Activated naive CD8-positive, alpha-beta T cell treated with anti-CD3 and anti-CD28 coated beads for 36 hours (primary cell): ENCODE measurements at places on chromosomes 16 and 17.

DNA sequence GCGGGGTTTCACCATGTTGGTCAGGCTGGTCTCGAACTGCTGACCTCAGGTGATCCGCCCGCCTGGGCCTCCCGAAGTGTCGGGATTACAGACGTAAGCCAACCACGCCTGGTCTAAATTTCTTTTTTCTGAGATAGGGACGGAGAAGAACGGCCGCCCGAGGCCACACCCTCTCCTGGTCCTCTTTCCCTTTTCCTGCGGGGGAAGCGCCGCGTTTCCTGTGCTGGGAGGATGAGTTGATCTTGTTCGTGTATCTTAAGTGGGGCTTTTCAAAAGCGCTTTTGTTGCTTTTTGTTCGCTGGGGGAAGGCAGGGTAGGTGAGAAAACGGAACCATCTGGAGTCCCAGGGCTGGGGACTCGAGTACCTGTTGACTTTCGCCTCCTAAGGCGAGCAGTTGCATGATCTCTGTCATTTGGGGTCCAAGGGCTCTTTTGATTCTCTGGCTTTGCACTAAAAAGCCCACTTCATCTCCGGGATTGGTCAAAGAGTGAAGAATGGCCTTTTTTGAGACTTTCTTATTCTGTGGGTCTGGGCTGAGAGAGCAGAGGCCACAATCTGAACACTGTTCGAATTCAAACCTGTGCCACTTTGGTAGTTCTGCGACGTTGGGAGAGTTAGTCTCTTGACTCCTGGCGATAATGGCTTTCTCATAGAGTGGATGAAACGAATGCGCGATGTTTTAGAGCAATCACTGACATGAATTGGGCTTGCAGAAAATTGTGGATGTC, 1.3 kb downstream of the FUS start:
- DNase-seq: peak; percentile 36

DNA sequence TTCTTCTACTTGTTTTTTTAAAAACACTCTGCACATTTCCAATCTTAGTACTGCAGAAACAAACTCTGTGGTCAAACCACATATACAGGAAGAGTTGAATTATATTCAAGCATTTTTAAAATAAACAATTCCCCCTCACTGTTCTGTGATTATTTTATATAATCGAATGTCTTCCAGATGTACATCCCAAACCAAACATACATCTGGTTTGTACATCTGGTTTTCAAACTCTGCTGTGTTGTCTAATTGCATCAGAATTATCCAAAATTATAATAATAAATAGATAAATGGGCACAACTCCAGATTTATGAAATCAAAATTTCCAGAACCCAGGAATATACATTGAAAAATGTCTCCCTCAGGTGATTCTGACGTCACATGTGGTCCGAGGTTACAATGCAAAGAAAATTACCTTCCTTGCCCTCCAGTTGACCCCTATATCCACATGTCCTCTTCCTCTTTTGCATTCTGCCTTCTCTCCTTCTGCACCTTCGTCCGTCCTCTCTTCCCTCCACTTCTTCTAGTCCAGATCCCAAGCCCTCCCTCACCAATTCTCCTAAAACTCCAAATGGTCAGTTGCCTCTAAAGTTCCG, 13.3 kb upstream of the CCDC144A start:
- no peak for DNase-seq

- DNase-seq: no peak
These were observed 968 bp downstream of the AGRP start for GRCh38 chr16:67482233-67482924.

- DNase-seq: no peak
These were observed 17.0 kb upstream of the THAP11 start for GRCh38 chr16:67825119-67825518.

- DNase-seq: no peak
These were observed 1.1 kb downstream of the NDEL1 start for GRCh38 chr17:8436844-8437171.
